ENCODE measurements at places on chromosomes 2 and 18.

DNA sequence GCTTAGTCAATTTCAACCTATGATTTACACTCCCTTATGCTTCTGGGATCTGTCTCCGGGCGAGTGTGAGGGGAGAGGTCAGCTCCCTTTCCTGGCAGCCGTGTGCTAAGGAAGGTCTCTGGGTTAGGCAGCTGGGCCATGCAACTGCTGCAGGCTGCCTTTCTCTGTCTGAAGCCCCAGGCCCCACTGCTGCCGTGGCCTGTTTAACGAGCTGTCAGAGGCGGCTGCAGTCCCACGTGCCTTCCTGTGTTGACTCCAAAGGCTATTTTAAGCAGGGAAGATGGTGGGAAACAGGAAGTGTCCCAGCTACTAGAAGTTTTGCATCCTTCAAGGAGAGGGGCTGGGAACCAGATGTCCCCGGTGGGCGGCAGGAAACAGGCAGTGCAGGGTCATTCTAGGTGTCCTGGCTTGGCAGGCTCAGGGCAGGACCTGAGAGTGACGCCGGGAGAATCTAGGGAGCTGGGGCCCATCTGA, 186.4 kb downstream of the TNS1 start:
- peaks cover 25% of the 10 kb centered on the region for H3K36me3 ChIP-seq
- peaks cover 3% of the 10 kb centered on the region for H3K4me1 ChIP-seq
- no peak overlapping the region for H3K4me3 ChIP-seq
- peak; percentile 82 for DNase-seq
- peak overlapping the region; percentile 39 for H3K27ac ChIP-seq
- H3K27me3 ChIP-seq: peaks cover 2% of the 10 kb centered on the region

DNA sequence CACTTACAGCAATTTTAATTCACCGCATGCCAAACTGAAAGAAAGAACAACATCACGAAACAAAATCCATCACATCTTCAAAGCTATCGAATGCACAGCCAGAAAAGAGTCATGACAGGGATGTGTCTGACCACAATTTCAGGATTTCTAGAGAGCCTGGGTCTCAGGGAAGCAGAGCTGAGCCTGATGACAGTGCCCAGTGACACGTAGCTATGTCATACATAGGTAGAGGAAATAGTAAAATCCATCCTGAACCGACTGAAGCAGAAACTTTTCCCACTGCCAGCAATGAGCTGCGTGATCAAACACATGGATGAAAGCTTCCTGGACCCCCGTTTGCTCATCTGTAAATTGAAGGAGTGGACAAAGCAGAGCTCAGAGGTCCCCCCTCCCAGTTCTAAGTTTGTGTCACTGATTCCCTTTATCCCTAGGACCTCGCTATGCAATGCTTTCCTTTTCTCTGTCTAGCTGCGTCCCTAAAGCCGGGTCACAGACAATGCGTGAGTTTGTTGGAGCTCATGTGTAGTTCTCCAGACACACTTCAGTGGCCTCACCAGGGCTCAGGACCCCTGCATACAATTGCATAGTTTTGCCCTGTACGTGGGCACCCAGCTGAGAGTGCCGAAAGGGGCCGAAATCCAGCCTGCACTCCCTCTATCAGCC, 37.6 kb downstream of the CCBE1 start:
- peaks cover 60% of the 10 kb centered on the region for H3K27me3 ChIP-seq
- no peaks in the 10 kb centered on the region for H3K4me1 ChIP-seq
- DNase-seq: no peak
- no peak overlapping the region for H3K27ac ChIP-seq

- peak overlapping the region; percentile 56 for H3K27ac ChIP-seq
- no peak overlapping the region for H3K4me3 ChIP-seq
- DNase-seq: peak; percentile 58
- no peaks in the 10 kb centered on the region for H3K27me3 ChIP-seq
Observed at GRCh38 chr18:48662011-48662661, 123.3 kb downstream of the CTIF start.

- peaks cover 81% of the 10 kb centered on the region for H3K27me3 ChIP-seq
- no peak overlapping the region for H3K27ac ChIP-seq
- no peak for DNase-seq
- H3K4me1 ChIP-seq: peaks cover 2% of the 10 kb centered on the region
Observed at GRCh38 chr2:187715590-187715989, 161.4 kb upstream of the TFPI start.

DNA sequence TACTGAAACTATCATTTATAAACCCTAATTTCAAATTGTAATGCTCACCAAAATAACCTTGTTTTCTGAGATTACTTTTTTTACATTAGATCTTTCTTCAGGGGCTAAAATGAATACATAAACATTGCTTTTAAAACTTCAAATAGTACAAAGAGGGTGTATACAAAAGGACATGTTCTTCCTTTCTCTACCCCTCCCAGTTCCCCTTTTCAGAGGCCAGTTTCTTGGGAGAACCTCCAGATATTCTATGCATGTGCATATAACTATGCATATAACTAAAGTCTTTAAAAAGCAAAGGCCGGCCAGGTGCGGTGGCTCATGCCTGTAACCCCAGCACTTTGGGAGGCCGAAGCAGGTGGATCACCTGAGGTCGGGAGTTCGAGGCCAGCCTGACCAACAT, 10.6 kb upstream of the FAM117B start:
- no peaks in the 10 kb centered on the region for H3K27me3 ChIP-seq
- no peak overlapping the region for H3K27ac ChIP-seq
- DNase-seq: no peak
- H3K36me3 ChIP-seq: no peaks in the 10 kb centered on the region
- H3K4me1 ChIP-seq: no peaks in the 10 kb centered on the region
- H3K4me3 ChIP-seq: no peak overlapping the region

GRCh38 chr18:31506024-31506742, 8.2 kb downstream of the DSG2 start:
- peaks cover 12% of the 10 kb centered on the region for H3K4me1 ChIP-seq
- H3K4me3 ChIP-seq: no peak overlapping the region
- no peak overlapping the region for H3K27ac ChIP-seq
- H3K36me3 ChIP-seq: no peaks in the 10 kb centered on the region
- DNase-seq: peak; percentile 55
- H3K27me3 ChIP-seq: no peaks in the 10 kb centered on the region

DNA sequence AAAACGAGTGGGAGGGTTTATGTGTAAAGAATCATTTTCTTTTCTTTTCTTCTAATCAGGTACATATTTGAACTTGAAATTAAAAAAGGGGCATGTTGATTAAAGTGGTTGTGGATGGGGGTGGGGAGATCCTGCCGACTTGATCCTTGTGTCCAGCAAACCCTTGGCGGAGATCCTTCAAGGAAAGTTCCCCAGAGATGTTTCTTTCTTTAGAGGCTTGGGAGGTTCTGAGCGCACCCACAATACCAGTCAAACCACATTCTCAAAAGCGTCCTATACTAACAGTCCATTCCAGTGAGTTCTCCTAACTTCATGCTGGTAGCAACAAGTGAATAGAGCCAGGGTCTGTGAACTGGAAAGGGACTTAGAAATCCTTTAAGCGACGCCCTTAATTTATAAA, 49.2 kb downstream of the MYCN start:
- H3K4me1 ChIP-seq: no peaks in the 10 kb centered on the region
- H3K27me3 ChIP-seq: no peaks in the 10 kb centered on the region
- H3K4me3 ChIP-seq: no peak overlapping the region
- no peak overlapping the region for H3K27ac ChIP-seq
- DNase-seq: no peak
- H3K36me3 ChIP-seq: no peaks in the 10 kb centered on the region

- no peak overlapping the region for H3K27ac ChIP-seq
- H3K27me3 ChIP-seq: peaks cover 10% of the 10 kb centered on the region
- H3K4me3 ChIP-seq: no peak overlapping the region
- no peaks in the 10 kb centered on the region for H3K36me3 ChIP-seq
- H3K4me1 ChIP-seq: peaks cover 6% of the 10 kb centered on the region
Observed at GRCh38 chr2:210230518-210230917, 5.3 kb upstream of the ACADL start.

DNA sequence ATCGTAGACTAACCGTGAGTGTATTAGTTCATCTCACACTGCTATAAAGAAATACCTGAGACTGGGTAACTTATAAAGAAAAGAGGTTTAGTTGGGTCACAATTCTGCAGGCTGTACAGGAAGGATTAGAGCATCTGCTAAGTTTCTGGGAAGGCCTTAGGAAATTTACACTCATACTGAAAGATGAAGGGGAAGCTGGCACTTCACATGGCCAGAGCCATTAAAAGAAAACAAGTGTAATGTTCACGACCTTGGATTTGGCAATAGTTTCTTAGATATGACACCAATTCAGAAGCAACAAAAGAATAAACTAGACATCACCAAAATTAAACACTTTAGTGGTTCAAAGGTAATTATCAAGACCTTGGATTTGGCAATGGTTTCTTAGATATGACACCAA, 23.8 kb downstream of the ABCB11 start:
- H3K27ac ChIP-seq: no peak overlapping the region
- H3K27me3 ChIP-seq: no peaks in the 10 kb centered on the region
- H3K4me3 ChIP-seq: no peak overlapping the region

DNA sequence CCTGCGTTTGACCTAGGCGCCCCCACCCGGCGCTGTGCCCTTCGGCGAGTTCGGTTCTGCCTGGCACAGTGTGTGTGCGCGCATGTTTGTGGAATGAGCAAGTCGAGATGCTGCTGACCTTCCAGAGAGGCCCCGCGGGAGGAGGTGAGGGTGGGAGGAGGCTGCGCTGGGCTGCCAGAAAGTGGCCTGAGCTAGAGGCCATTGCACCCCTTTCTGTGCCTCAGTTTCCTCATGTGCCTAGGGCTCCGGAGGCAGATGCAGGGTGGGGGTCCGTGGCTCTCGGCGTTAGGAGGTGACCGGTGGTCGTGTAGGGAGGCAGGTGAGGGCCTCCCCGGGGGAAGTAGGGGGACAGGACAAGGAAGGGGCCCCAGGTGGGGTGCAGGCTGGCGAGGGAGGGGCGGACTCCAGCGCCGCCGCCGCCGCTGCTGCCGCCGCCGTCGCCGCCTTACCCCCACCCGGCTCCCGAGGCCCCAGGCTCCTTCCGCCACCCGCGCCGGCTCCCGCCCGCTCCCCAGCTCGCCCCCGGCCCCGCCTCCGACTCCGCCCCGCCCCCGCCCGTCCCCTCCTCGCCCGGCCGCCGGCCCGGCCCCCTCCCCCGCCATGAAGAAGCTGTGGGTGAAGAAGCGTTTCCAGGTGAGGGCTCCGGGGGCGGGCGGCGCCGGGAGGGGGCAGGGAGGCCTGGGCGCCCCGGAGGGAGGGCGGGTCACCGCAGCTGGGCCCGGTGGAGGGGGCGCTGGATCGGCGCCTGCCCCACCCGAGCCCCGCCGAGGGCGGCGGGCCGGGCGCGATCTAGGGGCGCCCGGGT, 7.0 kb downstream of the SPEG start:
- H3K4me3 ChIP-seq: peak overlapping the region; percentile 85
- peaks cover 29% of the 10 kb centered on the region for H3K4me1 ChIP-seq
- H3K27me3 ChIP-seq: no peaks in the 10 kb centered on the region
- H3K36me3 ChIP-seq: no peaks in the 10 kb centered on the region

DNA sequence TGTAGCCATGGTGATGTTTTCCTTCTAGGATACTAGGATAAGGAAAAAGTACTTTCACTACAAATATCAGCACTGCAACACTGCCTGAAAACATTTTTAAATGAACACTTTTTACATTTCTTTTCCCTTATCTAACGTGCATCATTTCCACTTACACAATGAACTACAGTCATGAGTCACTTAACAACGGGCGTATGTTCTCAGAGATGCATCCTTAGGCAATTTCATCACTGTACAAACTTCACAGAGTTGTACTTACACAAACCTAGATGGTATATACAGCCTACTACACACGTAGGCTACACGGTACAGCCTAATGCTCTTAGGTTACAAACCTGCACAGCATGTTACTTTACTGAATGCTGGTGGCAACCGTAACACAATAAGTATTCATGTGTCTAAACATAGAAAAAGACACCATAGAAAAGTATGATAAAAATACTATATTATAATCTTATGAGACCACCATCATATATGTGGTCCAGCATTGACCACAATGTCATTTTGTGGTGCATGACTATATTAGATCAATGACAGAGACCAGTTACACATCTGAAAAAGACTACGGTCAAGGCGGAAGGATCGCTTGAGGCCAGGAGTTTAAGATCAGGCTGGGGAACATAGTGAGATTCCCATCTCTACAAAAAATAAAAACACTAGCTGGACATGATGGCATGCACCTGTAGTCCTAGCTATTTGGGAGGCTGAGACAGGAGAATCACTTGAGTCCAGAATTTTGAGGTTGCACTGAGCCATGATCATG, 39.8 kb downstream of the WDR33 start:
- H3K4me1 ChIP-seq: no peaks in the 10 kb centered on the region
- no peaks in the 10 kb centered on the region for H3K27me3 ChIP-seq
- peaks cover 12% of the 10 kb centered on the region for H3K36me3 ChIP-seq
- no peak overlapping the region for H3K4me3 ChIP-seq
- H3K27ac ChIP-seq: no peak overlapping the region

DNA sequence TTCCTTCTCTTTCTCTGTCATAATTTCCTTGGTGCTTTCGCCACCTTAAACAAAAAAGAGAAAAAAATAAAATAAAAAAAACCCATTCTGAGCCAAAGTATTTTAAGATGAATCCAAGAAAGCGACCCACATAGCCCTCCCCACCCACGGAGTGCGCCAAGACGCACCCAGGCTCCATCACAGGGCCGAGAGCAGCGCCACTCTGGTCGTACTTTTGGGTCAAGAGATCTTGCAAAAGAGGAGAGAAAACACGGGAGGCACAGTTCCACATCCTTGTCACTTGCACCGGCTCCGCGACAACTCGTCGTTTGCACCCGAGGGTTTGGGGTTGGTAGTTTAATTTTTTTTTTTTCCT, 1.8 kb upstream of the SP9 start:
- DNase-seq: no peak
- H3K4me3 ChIP-seq: no peak overlapping the region
- H3K4me1 ChIP-seq: peaks cover 8% of the 10 kb centered on the region
- no peak overlapping the region for H3K27ac ChIP-seq
- H3K27me3 ChIP-seq: peaks cover 100% of the 10 kb centered on the region

DNA sequence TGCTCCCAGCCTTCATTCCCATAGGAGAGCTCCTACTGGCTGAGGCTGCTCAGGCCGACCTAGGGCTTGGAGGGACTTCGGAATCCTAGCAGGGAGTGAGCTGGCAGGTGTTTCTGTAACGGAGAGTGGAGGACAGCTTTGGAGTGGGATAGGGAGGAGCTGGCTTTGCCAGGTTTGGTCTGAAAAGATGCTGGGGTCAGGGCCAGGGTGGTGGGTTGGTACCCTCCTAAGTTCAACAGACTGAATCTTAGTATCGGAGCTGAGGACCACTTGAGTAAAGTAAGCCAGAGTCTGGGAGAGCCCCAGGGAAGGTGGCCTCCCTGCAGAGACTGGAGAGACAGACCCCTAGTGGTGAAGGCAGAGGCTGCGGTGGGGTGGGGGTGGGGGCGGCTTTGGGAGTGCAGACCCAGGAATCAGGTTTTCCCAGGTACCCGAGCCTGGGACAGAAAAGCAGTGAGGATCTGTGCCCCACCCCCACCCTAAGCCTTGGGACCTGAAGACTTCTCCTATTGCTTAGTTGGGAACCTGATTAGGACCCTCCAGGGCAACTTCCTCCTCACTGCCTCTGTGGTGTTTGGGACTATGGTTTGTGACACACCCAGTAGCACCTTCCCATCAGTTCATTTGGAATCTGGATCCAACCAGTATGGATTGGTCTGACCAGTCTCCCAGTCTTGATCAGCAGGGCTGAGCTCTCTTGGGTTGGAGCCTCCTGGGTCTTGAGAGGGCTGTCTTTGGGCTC, 3.0 kb downstream of the CNNM4 start:
- peak overlapping the region; percentile 28 for H3K4me3 ChIP-seq
- H3K4me1 ChIP-seq: peaks cover 30% of the 10 kb centered on the region
- peak overlapping the region; percentile 61 for H3K27ac ChIP-seq
